ENCODE measurements at places on chromosomes 1 and 21. TPM values are rescaled to one million over a fixed set of nuclear protein-coding genes. Genes with fewer than 3 reads are reported as not detected.

GRCh38 chr1:8448911-8449661 lies 131.2 kb downstream of the SLC45A1 start:
- peak; percentile 72 for DNase-seq
- H3K27ac ChIP-seq, result peak overlapping the region; percentile 78
- no peaks in the 10 kb centered on the region for H3K36me3 ChIP-seq

GRCh38 chr1:52296345-52296744 lies 69.7 kb downstream of the CC2D1B start:
- peaks cover 21% of the 10 kb centered on the region for H3K36me3 ChIP-seq
- no peak overlapping the region for H3K27ac ChIP-seq
- no peaks in the 10 kb centered on the region for H3K27me3 ChIP-seq

- H3K4me1 ChIP-seq, result no peaks in the 10 kb centered on the region
- no peak overlapping the region for H3K4me3 ChIP-seq
- DNase-seq, result no peak
- H3K27ac ChIP-seq, result no peak overlapping the region
Measured at GRCh38 chr1:230415405-230416132, 10.6 kb downstream of the PGBD5 start.

DNA sequence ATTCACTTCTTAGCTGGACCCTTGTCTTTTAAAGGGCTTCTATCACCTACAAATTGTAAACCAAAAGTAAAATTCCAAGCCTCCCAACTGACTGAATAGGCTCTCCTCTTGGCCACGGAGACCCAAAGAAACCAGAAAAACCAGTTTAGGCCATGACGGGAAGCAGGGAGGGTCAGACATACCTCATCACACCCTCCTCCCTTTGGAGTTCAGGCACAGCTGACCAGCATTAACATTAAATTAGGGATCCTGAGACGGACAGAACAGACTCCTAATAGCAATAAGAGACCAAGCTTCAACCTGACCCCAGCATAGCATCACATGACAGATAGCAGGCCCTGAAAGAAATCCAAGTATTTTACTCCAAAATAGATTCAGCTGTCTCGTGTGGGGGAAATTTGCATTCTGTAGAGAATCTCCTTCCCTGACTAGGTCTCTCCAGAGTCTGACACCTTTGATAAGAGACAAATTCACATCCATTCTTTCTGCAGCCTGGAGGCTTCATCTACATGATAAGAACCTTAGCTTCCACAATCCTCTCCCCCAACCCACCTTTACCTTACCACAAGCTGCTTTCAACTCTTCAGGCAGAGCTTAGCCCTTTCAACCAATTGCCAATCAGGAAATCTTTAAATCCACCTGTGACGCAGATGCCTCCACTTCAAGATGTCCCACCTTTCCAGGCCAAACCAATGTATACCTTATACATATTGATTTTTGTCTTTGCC lies 177.1 kb upstream of the RAB4A start:
- DNase-seq, result no peak
- H3K4me1 ChIP-seq, result no peaks in the 10 kb centered on the region
- no peak overlapping the region for H3K27ac ChIP-seq
- H3K4me3 ChIP-seq, result no peak overlapping the region
- no peaks in the 10 kb centered on the region for H3K27me3 ChIP-seq

DNA sequence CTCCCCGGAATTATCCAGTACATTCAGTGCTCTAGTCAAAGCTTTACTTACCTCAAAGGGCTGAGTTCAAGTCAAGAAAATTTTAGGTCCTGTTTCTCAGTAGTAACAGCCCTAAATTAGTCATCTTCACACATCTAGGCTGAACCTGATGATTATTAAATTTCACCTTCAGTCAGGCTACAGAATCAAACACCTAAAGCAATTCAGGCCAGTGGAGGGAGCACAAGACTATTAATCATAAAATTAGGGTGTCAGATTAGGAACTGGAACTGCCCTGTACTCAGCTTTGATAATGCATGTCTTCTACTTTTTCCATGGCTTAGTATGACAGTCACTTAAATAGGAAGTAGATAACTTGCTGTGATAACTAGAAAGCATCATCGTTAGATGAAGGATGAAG lies 28.4 kb upstream of the BCAS2 start:
- no peaks in the 10 kb centered on the region for H3K27me3 ChIP-seq
- no peak overlapping the region for H3K27ac ChIP-seq
- DNase-seq, result no peak
- peaks cover 11% of the 10 kb centered on the region for H3K36me3 ChIP-seq
- no peaks in the 10 kb centered on the region for H3K4me1 ChIP-seq

DNA sequence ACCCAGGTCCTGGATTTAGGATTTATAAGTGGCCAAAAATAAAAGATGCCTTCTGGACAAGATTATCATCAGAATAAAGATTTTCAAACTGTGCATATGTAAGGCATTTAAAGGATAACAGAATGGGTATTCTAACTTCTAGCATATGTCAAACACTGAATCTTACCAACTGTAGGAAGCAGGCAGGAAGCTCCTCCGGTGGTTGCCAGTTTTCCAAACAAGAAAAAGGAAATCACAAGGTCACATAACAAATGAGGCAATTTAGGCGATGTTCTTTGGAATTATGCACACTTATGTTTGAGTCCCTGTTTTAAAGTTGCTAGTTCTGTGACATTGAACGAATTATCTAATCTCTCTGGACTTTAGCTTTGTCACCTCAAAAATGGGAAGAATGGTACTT lies 48.9 kb downstream of the ATP6V1G3 start:
- no peak overlapping the region for H3K27ac ChIP-seq
- no peak overlapping the region for H3K4me3 ChIP-seq
- no peaks in the 10 kb centered on the region for H3K36me3 ChIP-seq
- no peaks in the 10 kb centered on the region for H3K27me3 ChIP-seq
- no peak for DNase-seq

GRCh38 chr1:156402331-156403020 lies 33.5 kb downstream of the RHBG start:
- no peak overlapping the region for H3K4me3 ChIP-seq
- DNase-seq, result no peak
- H3K4me1 ChIP-seq, result no peaks in the 10 kb centered on the region
- H3K36me3 ChIP-seq, result no peaks in the 10 kb centered on the region

DNA sequence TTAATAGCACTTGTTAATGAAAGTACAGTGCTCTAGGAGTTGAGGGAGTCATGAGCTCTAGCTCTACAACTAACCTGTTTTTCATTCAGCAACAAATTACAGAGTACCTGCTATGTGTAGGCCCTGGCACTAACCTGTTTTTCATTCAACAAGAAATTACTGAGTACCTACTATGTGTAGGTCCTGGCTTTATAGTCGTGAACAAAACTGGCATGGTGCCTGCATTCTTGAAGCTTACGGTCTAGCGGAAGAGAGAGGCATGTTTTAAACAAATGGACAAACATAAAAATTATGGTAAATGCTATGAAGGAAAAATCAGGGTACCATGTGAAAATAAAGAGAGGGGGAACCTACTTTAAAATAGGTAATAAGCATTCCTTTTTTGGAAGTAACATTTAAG lies 2.2 kb upstream of the UBAP2L start:
- DNase-seq, result no peak
- H3K4me3 ChIP-seq, result peak overlapping the region; percentile 80
- H3K36me3 ChIP-seq, result peaks cover 40% of the 10 kb centered on the region
- H3K27me3 ChIP-seq, result no peaks in the 10 kb centered on the region

DNA sequence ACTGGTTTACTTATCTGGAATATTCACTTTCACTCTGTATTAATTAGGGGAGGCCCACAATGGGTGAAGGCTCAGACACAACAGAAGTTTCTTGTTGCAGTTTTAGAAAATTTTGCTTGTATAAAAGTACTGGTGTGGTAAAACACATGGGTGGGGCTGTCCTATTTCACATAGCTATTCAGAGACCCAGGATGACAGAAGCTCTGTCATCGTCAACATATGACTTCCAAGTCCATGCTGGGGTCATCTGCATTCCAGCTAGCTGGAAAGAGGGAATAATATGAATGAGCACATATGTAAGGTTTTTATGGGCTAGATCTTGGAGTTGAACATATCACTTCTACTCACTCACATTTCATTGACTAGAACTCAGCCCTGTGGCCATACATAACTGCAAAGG lies 166.4 kb upstream of the KCTD3 start:
- H3K4me3 ChIP-seq, result no peak overlapping the region
- no peaks in the 10 kb centered on the region for H3K27me3 ChIP-seq
- no peaks in the 10 kb centered on the region for H3K4me1 ChIP-seq

- H3K4me1 ChIP-seq, result no peaks in the 10 kb centered on the region
- H3K4me3 ChIP-seq, result no peak overlapping the region
- no peak overlapping the region for H3K27ac ChIP-seq
- H3K27me3 ChIP-seq, result peaks cover 5% of the 10 kb centered on the region
- no peaks in the 10 kb centered on the region for H3K36me3 ChIP-seq
Measured at GRCh38 chr1:18237371-18237770, 129.8 kb downstream of the IGSF21 start.

- H3K4me3 ChIP-seq, result no peak overlapping the region
- H3K4me1 ChIP-seq, result no peaks in the 10 kb centered on the region
- no peak for DNase-seq
- H3K27me3 ChIP-seq, result no peaks in the 10 kb centered on the region
Measured at GRCh38 chr1:110383251-110383990, 7.4 kb downstream of the SLC16A4 start.

GRCh38 chr1:8671306-8671917 lies 146.0 kb downstream of the RERE start:
- H3K4me1 ChIP-seq, result no peaks in the 10 kb centered on the region
- H3K36me3 ChIP-seq, result no peaks in the 10 kb centered on the region
- H3K27me3 ChIP-seq, result no peaks in the 10 kb centered on the region
- peak; percentile 81 for DNase-seq
- no peak overlapping the region for H3K27ac ChIP-seq

DNA sequence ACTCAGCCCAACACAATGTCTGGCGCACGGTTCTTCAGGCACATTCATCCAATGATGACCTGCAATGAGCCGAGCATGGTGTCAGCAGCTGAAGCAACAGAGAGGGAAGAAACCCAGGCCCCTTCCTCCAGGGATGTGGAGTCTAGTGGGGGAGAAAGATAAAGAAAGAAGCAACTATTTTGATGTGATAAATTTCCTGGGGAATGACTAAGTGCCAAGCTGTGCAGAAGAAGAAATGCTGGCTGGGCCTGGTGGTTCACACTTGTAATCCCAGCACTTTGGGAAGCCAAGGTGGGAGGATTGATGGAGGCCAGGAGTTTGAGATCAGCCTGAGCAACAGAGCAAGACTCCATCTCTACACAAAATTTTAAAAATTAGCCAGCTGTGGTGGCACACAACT lies 561.8 kb downstream of the KIF26B start:
- no peaks in the 10 kb centered on the region for H3K27me3 ChIP-seq
- H3K36me3 ChIP-seq, result no peaks in the 10 kb centered on the region
- H3K27ac ChIP-seq, result no peak overlapping the region

- no peak overlapping the region for H3K4me3 ChIP-seq
- no peaks in the 10 kb centered on the region for H3K27me3 ChIP-seq
- H3K27ac ChIP-seq, result no peak overlapping the region
- peaks cover 43% of the 10 kb centered on the region for H3K36me3 ChIP-seq
Measured at GRCh38 chr1:155913969-155914757, 3.0 kb upstream of the RIT1 start.

DNA sequence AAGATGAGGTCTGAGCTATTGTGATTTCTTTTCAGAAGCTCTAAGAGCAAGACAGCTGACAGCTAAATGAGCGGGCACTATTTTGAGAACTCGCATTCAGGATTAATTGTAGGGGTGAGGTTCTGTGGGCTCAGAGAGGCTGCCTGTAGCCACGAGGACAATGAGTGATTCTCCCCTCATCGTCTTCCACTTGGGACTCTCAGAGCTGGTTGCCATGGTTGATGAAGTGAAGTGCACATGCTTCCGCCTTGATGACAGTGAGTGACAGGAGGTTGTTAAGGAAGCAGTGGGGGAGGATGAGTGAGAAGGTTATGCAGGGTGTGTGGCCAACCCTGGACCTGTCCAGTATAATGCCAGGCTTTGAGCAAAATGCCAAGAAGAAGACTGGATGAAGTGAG lies 341.7 kb downstream of the PCP4 start:
- H3K4me1 ChIP-seq, result peaks cover 7% of the 10 kb centered on the region
- no peaks in the 10 kb centered on the region for H3K36me3 ChIP-seq
- H3K27me3 ChIP-seq, result no peaks in the 10 kb centered on the region
- no peak for DNase-seq
- H3K4me3 ChIP-seq, result no peak overlapping the region

DNA sequence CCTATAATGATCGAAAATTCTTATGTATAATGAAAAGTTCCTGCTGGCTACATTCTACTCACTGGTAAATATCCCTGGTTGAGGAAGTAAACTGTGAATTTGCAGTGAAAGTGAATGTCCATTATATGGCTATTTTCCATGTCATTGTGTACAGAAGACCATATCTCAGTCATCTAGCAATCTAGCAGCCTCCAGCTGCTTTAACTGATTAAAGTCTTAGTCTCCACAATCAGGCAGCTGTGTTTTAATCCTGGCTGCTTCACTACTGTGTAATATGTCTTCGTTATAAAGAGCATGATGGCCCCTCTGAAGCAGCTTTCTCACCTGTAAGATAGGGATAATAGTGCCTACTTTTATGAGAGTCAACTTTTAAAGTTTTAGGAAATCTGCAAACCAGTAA lies 11.4 kb downstream of the CLCA2 start:
- H3K27ac ChIP-seq, result no peak overlapping the region
- no peak for DNase-seq
- no peak overlapping the region for H3K4me3 ChIP-seq
- H3K36me3 ChIP-seq, result no peaks in the 10 kb centered on the region
- peaks cover under 1% of the 10 kb centered on the region for H3K4me1 ChIP-seq

DNA sequence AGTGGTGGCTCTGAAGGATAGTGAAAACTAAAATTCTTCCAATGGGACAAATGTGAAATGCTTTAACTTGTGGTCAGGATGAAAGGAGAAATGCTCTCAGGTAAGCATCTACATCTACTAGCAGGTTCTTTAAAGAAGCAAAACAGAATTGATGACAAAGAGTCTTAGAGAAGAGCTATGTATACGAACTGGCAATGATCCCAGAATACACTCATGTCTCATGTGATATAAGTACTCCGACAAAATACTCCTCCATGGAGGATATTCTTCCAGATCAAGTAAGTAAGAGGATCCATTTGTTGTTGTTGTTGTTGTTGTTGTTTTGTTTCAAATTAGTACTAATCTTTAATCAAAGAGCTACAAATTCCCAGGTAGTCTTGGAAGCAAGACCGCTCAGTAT lies 174.0 kb upstream of the ATP1B1 start:
- H3K4me1 ChIP-seq, result no peaks in the 10 kb centered on the region
- H3K27ac ChIP-seq, result no peak overlapping the region
- DNase-seq, result no peak
- H3K27me3 ChIP-seq, result no peaks in the 10 kb centered on the region
- no peaks in the 10 kb centered on the region for H3K36me3 ChIP-seq
- no peak overlapping the region for H3K4me3 ChIP-seq

DNA sequence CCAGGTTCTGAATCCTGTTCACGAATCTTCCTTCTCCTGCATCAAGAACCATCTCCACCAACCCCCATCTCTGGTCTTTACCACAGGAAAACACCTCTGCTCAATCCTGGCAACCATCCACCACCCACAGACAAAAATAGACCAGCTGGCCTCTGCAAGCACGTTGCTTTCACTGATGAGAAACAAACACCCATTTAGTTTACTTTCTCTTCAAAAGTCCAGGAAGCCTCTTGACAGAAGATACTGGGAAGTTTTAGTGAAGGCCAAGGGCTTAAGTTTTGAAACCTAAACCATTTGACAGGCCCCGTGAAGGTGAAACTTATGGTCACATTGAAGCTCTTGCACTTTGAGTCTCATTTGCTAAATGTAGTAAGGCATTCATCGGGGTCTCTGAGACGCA lies 122.6 kb upstream of the PPP2R5A start:
- H3K27me3 ChIP-seq, result no peaks in the 10 kb centered on the region
- H3K36me3 ChIP-seq, result no peaks in the 10 kb centered on the region
- DNase-seq, result peak; percentile 77

Gene LY9
- 0.36 TPM for total RNA-seq

Gene PCP4L1
- 3.1 TPM for total RNA-seq

Gene S1PR1
- total RNA-seq, result 16.4 TPM

Gene NR5A2
- 1.4 TPM for total RNA-seq

Gene REN
- not detected for total RNA-seq

Gene LRRC39
- 1.6 TPM for total RNA-seq

Gene FCRL5
- not detected for total RNA-seq

Gene SOD1
- total RNA-seq, result 279 TPM

Gene FNDC10
- 2.8 TPM for total RNA-seq

Gene SLC6A9
- 5.4 TPM for total RNA-seq

Data from sigmoid colon (tissue), 7 donors.